ENCODE measurements at places on chromosomes 2 and 18.

- no peak for DNase-seq
Measured at GRCh38 chr2:1371082-1371481, 42.2 kb upstream of the TPO start.

DNA sequence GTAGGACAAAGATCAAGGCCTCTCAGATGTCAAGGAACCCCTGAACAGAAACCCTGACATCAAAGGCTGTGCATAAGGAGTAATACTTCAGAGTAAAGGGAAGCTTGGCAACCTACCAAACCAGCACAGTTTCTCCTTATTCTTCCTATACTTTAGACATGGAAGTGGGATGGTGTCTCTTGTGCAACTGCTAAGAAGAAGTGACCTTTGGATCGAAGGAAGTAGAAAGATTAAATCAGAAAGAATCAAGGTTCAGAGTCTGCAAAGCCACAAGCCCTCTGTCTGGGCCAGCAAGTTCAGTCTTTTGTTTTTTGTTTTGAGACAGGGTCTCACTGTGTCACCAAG is 66.2 kb upstream of the SLC39A10 start:
- DNase-seq = no peak

- DNase-seq = no peak
Measured at GRCh38 chr2:225797394-225797793, 397.9 kb downstream of the NYAP2 start.

DNA sequence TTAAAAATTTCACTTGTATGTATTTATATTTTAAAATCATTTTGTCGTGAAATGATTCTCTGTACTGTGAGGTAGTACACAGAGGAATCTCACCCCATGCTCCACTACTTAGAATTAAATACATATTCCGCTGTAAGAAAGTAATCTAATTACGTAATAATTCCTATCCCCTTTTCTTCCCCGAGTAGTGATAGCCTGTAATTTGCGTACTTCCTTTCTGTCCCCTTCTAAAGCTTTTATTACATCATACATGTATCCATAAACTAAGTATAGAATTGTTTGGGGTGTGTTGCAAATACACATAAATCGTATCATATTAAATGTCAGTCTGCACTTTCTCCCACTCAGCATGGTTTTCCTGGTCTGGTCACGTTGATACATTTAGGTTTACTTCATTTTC is 12.4 kb upstream of the CHCHD5 start:
- no peak for DNase-seq

DNA sequence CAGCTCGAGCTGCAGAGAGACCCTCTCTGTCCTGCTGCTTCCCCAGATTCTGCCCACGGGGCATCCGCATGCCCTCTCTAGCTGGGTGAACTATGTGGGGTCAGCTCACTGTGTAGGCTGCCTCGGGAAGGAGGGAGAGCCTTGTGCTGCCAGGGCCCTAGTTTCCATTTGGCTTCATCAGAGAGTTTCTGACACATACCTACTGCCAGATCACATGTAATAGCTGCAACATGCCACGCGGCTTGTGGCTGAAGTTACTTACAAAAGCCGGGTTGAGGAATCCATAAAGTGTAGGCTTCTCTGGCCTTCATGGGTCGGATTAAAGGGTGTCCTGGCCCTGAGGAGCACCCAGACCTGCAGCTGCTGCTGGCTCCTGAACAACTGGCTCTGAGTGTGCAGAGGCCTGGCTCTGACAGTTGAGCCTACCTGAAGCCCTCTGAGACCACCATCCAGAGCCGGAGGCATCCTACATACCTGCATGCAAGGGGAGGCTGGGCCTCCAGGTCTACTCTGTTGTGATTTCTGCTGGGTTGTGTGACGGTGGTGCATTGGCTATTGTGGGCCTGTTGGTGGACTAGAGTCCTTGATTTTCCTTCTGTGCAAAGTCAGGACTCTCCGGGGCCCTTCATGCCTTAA is 130.0 kb downstream of the SH3RF3 start:
- DNase-seq = no peak

GRCh38 chr2:102983786-102984185 is 222.0 kb downstream of the TMEM182 start:
- DNase-seq = no peak

GRCh38 chr2:43004879-43005244 is 212.5 kb upstream of the HAAO start:
- no peak for DNase-seq

DNA sequence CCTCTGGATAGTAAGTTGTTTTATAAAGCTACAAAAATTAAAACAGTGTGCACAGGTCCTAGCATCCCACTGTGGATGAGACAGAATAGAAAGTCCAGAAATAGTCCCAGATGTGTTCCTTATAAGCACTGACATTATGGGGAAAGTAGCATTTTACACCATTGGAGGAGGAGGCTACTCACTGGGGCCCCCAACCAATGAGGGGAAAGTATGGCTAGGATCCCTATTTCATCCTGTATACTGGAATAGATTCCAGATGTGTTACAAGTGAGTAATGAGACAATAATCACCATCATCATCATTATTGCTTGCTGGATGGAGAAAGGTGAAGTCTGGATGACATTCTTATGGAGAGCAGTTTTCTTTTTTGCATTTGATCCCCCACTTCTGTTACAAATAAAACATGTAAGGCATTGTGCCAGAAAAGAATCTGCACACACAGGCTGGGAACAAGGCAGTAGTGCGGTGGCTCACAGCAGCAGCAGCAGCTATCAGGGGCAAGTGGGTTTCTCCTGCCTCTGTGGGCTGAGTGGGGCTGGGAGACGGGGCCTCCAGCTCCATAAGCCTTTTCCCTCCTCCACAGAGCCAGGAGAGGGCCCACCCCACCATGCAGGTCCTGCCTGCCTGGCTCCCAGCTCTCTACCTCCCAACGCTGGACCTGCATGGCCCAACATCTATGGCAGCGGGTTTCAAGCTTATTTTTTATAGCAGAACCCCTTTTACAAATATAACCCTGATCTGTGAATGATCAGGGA is 5.0 kb downstream of the ARID5A start:
- no peak for DNase-seq

DNA sequence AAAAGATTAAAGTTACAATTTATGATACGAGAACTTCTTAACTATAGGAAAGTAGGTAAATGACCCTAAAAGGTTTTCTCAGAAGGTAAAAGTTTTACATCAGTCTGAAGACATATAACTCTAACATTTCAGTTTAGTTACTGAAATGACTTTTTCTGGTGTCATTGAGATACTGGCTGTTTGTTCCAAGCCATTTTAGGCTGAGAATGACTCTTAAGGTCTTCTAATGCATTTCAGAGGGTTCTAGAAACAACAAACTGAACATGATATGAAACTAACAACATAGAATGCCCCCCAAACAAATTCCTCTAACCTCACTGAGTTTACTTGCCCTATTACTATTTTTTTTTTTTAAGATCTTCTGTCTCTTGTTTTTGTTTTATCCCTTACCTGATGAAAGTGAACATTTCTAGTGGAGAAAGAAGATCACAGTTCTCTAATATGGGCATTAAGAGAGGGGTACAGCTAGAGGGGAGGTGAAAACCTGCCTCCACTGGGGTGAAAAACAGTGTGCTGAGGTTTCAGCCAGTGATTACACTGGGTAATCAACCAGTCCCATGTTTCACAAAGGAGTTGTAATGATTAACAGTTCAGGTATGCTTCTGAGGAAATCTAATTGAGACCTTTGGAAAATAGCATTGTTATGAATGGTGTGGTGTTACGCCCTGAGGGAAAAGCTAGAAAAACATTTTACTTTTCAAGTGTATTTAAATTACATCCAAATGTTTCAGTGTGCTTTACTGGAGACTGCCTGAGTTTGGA is 11.2 kb downstream of the NABP1 start:
- DNase-seq = no peak

- peak; percentile 40 for DNase-seq
Measured at GRCh38 chr2:241752253-241752652, 17.8 kb downstream of the D2HGDH start.

DNA sequence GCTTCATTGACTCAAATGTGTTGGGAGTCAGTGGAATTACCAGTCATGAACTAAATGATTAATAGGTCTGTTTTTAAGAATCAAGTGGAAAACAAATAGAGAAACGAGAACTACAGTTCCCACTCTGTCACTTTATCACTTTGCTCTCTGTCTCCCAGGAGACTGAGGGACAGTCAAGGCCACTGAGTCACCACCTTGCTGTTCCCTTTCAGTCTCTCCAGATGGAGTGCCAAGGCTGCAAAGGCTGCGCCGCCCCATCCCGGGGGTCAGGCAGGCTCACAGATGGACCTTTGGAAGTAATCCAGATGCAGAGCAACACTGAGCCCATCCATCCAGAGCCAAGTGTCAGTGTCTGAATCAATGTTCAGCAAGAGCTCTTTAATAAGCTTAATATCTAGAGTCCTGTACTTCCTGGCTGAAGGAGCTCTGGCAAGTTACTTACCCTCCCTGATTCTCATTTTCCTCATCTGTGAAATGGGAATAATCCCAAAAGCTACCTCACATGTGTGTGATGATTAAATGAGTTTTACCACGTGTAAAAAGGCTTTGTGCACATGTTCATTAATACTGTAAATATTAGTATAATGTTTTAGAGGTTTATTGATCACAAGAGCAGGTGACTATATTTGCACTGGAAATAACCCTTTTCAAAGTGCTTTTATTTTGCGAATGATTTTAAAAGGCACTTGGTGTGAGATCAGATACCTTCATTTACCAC is 43.0 kb upstream of the EFEMP1 start:
- peak; percentile 75 for DNase-seq

- DNase-seq = no peak
Measured at GRCh38 chr2:176270100-176270750, 983 bp downstream of the MTX2 start.

GRCh38 chr18:45727068-45727467 is 3.1 kb downstream of the SLC14A1 start:
- DNase-seq = no peak

GRCh38 chr2:43073401-43073825 is 153.0 kb downstream of the ZFP36L2 start:
- DNase-seq = no peak

GRCh38 chr2:206585335-206585734 is 57.0 kb upstream of the FAM237A start:
- DNase-seq = no peak

DNA sequence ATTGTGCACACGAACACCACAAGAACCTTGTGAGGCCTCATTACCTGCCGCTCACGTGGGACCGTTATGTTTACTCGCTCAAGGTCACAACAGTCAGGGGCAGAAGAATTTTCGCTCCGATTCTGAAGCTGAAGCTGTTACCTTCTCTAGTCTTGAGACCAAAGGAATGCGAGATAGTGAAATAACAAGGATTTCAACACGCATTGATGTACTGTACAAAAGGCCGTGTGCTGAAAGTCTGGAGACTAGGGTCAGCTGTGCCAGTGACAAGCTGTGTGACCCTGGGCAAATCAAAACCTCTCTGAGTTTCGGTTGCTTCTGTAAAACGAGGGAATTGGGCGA is 583 bp downstream of the NEMP2 start:
- DNase-seq = no peak

DNA sequence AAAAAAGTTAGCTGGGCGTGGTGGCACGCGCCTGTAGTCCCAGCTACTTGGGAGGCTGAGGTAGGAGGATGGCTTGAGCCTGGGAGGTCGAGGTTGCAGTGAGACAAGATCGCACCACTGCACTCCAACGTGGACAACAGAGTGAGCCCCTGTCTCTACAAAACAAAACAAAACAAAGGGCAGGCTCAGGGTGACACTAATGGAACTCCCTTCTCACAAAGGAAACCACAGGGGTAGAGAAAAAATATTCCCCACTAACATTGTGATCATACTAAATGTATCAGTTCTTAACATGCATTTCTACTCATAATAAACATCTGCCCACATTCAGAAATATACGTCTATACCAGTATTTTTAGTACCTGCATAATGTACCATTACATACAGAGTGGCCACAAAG is 21.1 kb downstream of the STAM2 start:
- no peak for DNase-seq

DNA sequence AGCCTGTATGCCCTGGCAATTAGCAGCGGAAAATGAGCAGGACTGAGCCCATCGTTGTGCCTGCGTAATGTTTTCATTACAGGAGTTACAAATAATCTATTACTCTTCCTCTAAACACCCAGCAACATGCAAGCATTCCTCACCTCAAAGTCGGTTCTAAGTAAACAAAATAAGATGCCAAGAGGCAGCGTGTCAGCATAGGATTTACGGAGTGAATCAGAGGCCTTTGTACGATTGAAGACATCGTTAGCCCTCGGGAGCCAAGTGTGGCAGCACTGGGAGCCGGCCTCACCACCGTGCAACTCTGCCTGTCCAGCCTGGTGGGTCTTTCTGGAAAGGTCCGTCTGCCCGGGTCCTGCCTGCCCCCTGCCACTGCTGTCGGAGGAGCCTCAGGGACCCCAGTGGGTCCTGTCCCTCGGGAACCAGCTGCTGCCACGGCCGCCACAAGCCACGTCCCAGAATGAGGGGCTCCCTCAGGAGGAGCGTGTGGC is 80.1 kb upstream of the CTDP1 start:
- no peak for DNase-seq

GRCh38 chr2:172428832-172429210 is 1.4 kb downstream of the ITGA6 start:
- DNase-seq = no peak

DNA sequence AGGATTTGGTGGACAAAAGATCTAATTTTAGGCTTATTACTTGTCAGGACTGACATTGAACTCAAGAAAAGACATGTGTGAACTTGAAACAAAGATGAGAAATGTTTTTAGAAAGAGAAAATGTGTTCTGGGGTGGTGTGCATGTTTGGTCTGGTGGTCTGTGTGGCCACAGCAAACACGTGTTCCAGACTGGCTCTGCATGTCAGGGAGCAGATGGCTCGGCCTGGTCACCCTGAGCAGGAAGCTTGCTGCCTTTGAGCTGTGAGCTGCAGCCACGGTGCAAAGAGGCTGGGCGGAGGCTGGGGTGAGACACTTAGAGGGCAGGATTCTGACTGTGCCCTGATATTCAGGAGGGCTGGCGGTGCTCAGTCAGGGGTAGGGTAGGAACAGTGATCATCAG is 186.1 kb downstream of the CTIF start:
- no peak for DNase-seq

GRCh38 chr2:100831158-100831750 is 11.3 kb downstream of the NPAS2 start:
- DNase-seq = no peak

DNA sequence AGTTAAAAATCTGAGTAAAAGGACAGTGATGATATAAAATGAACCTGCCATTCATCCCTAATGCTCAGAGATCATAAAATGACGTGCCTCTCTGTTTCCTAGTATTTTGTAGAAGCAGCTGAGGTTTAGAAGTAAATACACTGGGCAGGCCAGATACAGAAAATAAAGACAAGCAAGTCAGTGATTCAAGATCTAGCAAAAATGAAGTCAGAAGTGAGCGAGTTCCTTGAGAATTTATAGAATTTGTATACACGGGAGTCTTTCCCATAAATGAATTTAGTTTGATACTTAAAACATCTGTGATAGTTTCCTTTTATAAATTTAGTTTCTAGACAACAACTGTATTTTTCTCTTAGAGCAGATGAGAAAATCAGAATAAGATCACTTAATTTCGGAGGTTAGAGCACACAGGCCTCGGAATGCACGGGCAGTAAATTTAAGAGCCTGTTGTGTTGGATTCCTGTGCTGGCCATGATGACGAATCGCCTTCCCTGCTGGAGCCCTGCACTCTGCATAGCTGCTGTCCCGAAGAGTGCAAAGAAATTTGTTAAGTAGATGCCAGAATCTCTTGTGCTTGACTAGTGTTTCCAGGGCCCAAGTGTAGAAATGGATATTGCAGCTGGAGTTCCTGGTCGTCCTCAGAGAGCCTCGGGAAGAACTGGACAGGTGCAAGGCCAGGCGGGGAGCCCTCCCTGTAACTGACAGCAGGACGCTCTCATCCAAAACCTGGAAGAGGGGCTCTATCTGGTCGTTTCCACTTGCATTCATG is 83.7 kb upstream of the RBM44 start:
- peak; percentile 73 for DNase-seq

- no peak for DNase-seq
Measured at GRCh38 chr18:7206217-7206616, 24.7 kb upstream of the LRRC30 start.

- no peak for DNase-seq
Measured at GRCh38 chr2:46720592-46721185, 194.9 kb downstream of the MCFD2 start.
